Mesothelial cell of epicardium (in vitro differentiated cells): ENCODE measurements at places on chromosomes 2 and 18. TPM values are rescaled to one million over a fixed set of nuclear protein-coding genes. Genes with fewer than 3 reads are reported as not detected.

DNA sequence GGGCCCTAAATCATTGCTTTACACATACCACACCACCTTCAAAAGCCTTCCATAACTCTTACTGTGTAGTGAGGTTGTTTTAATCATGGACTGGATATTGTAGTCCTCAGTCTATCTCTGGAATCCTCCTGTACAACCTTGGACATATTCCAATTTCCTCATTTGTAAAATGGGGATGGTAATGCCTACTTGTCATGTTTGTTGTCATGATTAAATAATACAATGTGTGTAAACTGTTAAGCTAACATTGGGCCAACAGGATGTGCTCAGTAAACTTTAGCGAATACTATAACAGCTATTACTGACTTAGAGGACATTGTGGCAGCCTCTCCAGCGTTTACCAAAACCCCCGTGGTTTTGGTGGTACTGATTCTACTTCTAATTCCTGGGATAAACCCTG is 74.7 kb upstream of the PTPRM start:
- no peak for DNase-seq

- no peak for DNase-seq
These were observed 51.5 kb downstream of the ETAA1 start for GRCh38 chr2:67448648-67449047.

DNA sequence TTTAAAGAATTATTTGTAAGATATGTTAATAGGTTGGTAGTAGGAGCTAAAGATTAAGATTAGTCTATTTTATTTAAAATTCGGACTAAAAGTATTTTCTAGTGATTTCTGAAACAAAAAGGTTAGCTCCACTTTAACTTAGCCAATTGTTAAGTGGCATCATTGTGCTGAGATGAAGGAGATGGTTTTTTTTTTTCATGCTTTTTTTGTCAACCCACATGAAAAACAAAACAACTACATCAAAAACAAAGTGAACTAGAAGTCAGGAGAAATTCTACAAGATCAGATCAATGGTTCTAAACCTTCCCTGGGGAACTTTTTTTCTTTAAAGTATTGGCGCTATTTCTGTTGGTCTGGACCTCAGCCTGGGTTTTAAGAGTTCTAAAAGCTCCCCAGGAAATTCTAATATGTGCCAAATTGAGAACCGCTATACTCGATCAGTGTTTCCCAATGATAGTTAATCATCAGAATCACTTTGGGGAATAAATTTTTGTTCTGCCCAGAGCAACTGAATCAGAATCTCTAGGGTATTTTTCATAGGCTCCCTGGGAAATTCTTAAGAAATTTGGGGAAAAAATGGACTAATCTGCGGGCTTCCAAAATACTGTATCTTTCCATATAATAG is 2.3 kb downstream of the ZC3H6 start:
- no peak for DNase-seq

DNA sequence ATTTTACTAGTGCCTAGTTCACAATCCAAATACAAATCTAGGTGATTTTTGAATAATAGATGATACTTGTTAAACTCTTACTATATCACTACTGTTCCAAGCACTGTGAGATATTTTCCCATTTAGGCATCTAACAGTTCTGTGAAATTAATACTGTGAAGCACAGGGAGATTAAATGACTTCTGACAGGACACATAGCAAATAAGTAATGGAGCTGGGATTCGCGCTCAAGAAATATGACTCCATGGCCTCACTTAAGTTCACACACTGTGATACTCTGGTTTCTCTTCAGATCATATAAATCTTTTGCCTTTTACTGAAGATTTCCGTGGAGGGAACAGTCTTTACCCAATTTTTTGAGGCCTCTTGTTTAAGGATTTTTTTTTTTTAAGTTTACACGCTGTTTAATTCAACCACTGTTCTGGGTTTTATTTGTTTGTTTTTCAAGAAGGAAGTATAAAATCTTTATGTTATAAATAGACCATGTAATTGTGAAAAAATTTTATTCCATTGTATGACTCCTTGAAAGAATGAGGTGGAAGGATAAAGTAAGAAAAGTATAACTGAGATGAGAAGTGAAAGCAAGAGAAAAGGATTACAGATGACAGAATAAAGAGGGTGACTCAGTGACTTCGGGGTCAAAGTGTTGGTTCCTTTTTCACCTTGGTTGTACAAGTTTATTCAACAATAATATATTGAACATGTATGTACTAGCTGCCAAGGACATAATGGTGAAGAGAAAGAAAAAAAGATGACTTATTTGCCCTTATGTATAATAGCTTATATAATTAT is 30.2 kb downstream of the RBM45 start:
- DNase-seq, result no peak

HOXD13 gene
- total RNA-seq, result 0.49 to 0.63 TPM (median 0.56 TPM) in 3 replicates

PLGLB2 gene
- 7.4 to 8.1 TPM (median 7.5 TPM) in 3 replicates for total RNA-seq

SERPINB11 gene
- total RNA-seq, result not detected in 3 replicates
